Mucosa of descending colon (tissue), 3 donors: ENCODE measurements at places on chromosomes 4 and X. TPM values are rescaled to one million over a fixed set of nuclear protein-coding genes. Genes with fewer than 3 reads are reported as not detected.

STBD1 gene
- total RNA-seq: 34.3 TPM

- no peak for DNase-seq
Observed at GRCh38 chr4:123159479-123159878, 237.1 kb upstream of the NUDT6 start.

GRCh38 chr4:3374011-3374645 is 67.6 kb upstream of the HGFAC start:
- DNase-seq: no peak

- peak; percentile 21 for DNase-seq
Observed at GRCh38 chrX:38627683-38628082, 66.3 kb downstream of the TSPAN7 start.

- DNase-seq: no peak
Observed at GRCh38 chr4:185742766-185743165, 69.2 kb downstream of the SORBS2 start.
